Bladder microvascular endothelial cell (primary cell): ENCODE measurements at places on chromosomes 2 and 18. TPM values are rescaled to one million over a fixed set of nuclear protein-coding genes. Genes with fewer than 3 reads are reported as not detected.

The TTC39C gene
- 1.1 and 2.1 TPM in 2 replicates for total RNA-seq

The ERFE gene
- 0.19 and 0.65 TPM in 2 replicates for total RNA-seq

The TXNL1 gene
- total RNA-seq = 19.1 and 46.4 TPM in 2 replicates

The REG3G gene
- total RNA-seq = not detected in 2 replicates

The SCYGR4 gene
- not detected in 2 replicates for total RNA-seq

The TUBA3E gene
- not detected in 2 replicates for total RNA-seq

The ALLC gene
- not detected in 2 replicates for total RNA-seq

The FZD7 gene
- total RNA-seq = 0.16 and 0.25 TPM in 2 replicates

The TUBB8B gene
- not detected in 2 replicates for total RNA-seq

The CCDC74B gene
- total RNA-seq = 0.65 and 0.94 TPM in 2 replicates

The RAMP1 gene
- 0.25 TPM in 1 of 2 replicates, not detected in the other for total RNA-seq

The WNT6 gene
- not detected in 2 replicates for total RNA-seq

The CHMP1B gene
- total RNA-seq = 47.8 and 83.2 TPM in 2 replicates

The GPBAR1 gene
- total RNA-seq = 0.06 and 0.16 TPM in 2 replicates

The MOGAT1 gene
- not detected in 2 replicates for total RNA-seq

The RAB27B gene
- under 0.01 TPM in 1 of 2 replicates, not detected in the other for total RNA-seq

The SRD5A2 gene
- not detected in 2 replicates for total RNA-seq

The PKDCC gene
- total RNA-seq = 0.81 and 5.2 TPM in 2 replicates

The GREB1L gene
- 1.3 and 9.7 TPM in 2 replicates for total RNA-seq

The IGFBP2 gene
- 153 and 203 TPM in 2 replicates for total RNA-seq

The PRSS56 gene
- not detected in 2 replicates for total RNA-seq

The HMSD gene
- total RNA-seq = not detected in 2 replicates

The XPO1 gene
- 166 and 254 TPM in 2 replicates for total RNA-seq

The POTEI gene
- total RNA-seq = 0.16 and 0.63 TPM in 2 replicates

The BUB1 gene
- 18.8 and 27.7 TPM in 2 replicates for total RNA-seq
